Stimulated activated CD8-positive, alpha-beta memory T cell treated with anti-CD3 and anti-CD28 coated beads, Interleukin-12 subunit alpha, Interleukin-12 subunit beta, amount 100 ng/mL, for 1 hour (primary cell): ENCODE measurements at places on chromosomes 7 and 10.
A peak's percentile ranks its signal among the peaks of the same experiment; 100 is the strongest.

DNA sequence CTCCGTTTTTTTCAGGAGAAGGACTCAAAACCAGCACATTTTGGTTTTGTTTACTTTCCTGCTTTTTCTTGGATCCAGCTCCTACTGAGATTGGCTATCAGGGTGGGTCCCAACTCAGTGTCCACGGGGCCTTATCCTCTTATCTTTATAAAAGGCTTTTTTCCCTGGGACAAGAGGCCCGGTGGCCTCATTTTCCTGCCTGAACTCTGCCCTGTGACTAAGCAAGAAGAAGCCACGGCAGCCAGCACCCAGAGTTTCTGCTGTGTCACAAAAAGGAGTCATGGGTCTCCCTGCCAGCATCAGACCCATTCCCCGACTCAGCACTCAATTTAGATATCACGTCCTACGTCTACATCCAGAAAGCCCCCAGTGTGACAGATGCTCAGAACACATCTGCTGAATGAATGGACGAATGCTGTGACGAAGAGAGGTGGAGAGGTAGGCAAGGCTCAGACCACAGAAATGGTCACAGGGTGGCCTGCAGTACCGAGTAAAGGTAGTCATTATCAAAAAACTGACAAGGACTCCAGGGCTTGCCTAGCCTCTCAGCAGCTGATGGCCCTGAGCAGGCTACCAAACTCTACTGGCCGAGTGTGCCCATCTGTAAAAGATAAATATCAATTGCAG, 16.7 kb downstream of the DLG5 start:
- no peak for DNase-seq

DNA sequence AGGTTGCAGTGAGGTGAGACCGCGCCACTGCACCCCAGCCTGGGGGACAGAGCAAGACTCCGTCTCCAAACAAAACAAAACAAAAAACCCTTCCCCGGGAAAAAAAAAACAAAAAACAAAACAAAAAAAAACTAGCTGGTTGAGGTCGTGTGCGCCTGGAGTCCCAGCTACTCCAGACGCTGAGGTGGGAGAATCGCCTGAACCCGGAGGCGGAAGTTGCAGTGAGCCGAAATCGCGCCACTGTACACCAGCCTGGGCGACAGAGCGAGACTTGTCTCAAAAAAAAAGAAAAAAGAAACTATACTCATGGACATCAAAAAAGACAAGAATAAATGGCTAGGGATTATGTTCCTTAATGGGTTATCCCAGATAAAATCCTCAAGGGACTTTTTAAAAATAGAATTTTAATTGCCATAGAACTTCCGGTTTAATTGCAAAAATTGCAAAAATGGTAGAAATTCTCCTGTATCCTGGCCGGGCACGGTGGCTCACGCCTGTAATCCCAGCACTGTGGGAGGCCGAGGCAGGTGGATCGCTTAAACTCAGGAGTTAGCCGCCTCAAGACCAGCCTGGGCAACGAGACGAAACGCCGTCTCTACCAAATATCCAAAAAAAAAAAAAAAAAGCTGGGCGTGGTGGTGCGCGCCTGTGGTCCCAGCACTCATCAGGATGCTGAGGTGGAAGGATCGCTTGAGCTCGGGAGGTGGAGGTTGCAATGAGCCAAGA, 37.8 kb downstream of the KLHDC10 start:
- DNase-seq, result no peak

GRCh38 chr10:13993673-13994089, 337.0 kb downstream of the FRMD4A start:
- DNase-seq, result no peak

GRCh38 chr10:111142092-111142768, 65.4 kb downstream of the ADRA2A start:
- DNase-seq, result no peak

DNA sequence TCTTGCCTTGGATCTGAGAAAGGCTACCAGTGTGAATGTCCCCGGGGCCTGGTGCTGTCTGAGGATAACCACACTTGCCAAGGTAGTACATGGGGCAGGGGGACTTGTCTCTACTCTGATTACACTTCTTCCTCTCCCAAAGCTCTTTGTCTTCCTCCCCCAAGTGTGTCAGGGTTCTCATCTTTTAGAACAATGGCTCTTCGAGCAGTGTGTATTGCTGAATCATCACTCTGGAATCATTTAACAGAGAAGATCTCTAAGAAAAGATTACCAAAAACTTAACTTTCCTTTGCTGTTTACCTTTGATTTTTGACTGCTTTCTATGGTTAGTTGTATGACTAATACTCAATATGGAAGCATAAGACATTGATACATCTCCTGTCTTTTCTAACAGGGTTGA, 18.2 kb downstream of the OIT3 start:
- DNase-seq, result no peak

GRCh38 chr10:110863361-110863760, 8.4 kb upstream of the PDCD4 start:
- no peak for DNase-seq

DNA sequence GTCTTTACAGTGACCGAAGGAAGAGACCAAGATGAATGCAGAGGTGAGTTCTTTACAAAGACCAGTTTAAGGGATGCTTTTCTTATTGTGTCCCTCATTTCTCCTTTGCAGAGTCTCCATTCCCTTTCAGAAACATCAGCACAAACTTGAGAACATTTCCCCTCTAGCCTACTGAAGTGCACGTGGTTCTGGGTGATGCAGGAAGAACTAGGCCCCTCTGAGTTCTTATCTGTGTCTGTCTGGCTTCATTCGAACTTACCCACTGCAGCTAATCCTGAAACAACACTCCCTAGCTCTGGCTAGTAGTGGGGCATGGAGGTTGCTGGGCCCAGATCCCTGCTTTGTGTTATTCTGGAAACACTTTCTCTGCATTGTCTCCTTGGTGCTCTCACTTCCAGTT, 12.6 kb downstream of the BLVRA start:
- no peak for DNase-seq

GRCh38 chr10:2011106-2011716, 273.9 kb upstream of the ADARB2 start:
- no peak for DNase-seq

DNA sequence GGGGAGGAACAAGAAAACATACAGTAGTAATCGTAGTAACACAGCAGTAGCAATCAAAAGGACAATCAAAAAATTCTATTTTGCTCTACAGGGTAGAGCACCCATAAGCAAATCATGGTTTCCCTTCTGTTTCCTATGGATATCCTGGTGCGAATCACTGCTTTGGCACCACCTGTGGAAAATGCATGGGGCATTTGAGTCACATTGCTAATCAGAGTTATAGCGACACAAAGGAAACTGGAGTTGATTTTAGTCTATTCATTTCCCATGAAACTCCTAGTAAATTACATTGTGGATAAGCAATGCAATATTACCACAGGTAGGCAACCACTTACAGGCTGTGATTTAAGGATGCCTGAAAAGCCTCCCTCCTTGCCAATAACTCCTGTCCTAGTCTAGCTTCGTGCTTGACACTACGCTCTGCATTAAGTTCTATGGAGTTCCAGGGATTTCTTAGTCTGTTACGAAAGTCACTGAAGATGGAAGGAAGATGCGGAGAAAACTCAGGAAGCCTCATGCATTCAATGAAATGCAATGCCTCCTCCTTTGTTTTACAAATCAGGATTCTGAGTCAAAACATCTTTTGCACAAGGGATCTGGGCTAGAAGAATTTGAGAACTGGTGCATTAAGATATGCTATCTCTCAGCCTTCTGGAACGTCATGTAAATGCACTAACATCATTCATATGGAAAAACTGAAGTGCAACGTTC, 188.4 kb downstream of the DGKI start:
- no peak for DNase-seq

DNA sequence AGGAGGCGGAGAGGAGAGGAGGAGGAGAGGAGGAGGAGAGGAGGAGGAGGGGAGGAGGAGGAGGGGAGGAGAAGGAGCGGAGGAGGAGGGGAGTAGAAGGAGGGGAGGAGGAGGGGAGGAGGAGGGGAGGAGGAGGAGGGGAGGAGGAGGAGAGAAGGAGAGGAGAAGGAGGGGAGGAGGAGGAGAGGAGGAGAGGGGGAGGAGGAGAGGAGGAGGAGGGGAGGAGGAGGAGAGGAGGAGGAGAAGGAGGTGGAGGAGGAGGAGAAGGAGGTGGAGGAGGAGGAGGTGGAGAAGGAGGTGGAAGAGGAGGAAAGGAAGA, 15.5 kb upstream of the CRCP start:
- no peak for DNase-seq

DNA sequence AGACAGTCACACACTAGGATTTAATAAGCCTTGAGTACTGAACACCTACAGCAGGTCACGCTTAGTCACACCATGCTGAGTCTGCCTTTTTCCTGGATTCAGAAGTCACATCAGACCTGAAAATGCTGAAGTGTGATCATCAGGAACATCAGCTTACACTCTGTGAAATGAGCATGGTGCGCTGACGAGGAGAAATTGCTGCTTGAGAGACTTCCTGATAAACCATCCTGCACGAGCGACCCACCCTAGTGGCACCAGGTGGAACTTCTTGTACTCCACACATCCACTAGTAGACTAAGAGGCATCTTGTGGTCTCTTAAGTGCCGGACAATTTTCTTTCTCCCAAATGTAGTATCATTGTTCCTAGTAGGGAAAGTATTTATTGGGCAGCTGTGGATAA, 51.8 kb upstream of the MRLN start:
- no peak for DNase-seq

DNA sequence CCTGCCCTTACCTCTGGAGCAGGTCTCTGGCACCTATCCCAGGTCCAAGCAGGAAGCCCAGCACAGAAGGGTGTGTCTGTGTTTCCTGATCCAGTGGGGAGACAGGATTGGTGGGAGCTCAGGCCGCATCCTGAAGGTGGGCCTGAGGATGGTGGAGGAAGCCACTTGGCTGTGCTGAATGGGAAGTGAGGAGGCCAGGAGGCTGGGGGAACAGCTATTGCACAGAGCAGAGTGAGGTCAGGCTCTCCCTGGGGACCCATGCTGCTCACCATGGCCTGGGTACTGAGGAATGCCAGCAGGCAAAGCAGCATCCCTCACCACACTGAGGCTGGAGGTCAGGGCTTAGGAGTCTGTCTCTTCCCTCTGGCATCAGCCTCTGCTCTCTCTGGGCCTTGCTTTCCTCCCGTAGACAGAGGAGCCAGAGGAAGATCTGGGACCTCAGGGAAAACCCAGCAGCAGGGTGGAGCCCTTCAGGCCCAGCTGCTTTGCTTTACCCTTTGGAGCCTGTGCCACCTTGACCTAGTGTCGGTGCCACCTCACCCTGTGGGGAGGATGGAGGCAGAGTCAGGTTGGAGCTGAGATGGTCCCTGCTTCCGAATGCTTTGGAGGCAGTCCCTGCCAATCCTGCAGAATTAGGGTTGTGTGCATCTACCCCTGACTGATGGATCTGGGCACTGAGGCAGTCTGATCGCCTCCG, 39.0 kb downstream of the CDH23 start:
- DNase-seq, result no peak

- DNase-seq, result no peak
These were observed 52.0 kb downstream of the KLRG2 start for GRCh38 chr7:139431459-139431858.

GRCh38 chr7:105840981-105841749, 35.2 kb downstream of the ATXN7L1 start:
- no peak for DNase-seq

- DNase-seq, result no peak
These were observed 42.2 kb downstream of the ZWINT start for GRCh38 chr10:56318816-56319215.

DNA sequence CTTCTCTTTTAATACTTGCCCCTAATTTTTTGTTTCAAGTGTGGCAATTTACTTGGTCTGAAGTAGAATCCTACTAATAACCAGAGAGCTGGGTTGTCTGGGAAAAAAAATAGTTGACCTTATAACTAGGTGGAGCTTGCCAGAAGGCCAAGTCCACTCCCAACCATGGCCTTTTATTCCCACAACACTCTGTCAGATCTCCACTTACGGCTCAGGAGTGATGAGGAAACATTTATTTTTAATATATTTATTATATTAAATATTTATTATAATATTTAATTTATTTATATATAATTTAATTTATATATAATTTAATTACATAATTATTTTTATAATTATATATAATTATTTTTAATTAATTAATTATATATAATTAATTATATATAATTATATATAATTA, 58.8 kb downstream of the TSPAN12 start:
- DNase-seq, result no peak

DNA sequence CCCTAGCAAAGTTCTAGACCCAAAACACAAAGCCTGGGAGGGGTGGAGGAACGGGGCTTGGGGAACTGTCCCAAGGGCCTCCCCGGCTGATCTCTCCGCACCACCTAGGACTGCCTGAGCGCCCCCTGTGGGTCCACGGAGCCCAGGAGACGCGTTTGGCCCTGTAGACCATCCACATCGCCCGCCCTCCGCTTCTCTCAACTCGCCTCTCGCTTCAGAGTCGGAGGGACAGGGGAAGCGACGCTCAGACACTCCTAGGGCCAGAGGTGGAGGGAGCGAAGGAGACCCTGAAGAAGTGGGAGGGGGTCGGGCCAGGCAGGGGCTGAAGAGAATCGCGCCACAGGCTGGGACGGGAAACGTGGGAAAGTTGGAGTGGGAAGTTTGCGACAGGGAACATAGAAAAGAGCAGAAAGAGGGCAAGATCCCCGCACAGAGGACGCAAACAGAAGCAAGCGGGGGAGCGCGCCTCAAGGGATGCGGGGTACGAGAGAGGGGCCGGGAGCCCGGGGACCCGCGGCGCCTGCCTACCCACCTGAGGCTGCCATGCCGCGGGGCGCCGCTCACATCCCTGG, 378 bp downstream of the PIK3AP1 start:
- DNase-seq, result peak; percentile 45

- no peak for DNase-seq
These were observed 40.7 kb downstream of the ARL4A start for GRCh38 chr7:12728192-12728538.

GRCh38 chr10:125201108-125201524, 40.8 kb upstream of the CTBP2 start:
- DNase-seq, result no peak

DNA sequence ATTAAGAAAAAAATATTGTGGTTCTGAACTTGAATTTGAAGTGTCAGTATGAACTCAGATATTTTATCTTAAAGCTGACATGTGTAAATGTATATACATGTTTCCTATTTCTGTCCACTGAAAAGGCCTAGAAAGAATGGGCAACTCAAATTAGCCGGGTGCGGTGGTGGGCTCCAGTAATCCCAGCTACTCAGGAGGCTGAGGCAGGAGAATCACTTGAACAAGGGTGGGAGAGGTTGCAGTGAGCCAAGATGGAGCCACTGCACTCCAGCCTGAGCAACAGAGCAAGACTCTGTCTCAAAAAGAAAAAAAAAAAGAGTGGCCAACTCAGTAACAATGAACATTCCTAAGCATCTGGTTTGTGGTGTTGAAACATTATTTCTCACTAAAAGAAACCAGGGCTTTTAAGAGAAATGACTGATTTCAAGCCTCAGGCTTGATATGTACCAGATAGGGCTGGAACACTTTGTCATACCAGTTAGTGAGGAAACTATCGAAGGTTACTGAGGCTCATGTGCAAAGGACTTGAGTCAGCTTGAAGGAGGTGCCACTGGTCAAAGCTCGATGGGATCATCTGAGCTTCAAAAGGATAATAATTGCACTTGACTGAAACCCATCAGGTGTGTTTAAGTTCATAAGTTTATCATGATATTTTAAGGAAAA, 40.5 kb downstream of the AOAH start:
- no peak for DNase-seq
